RCC 7860 (cell line): ENCODE measurements at places on chromosomes 2 and 18.
A peak's percentile ranks its signal among the peaks of the same experiment; 100 is the strongest.

- no peak for DNase-seq
Observed at GRCh38 chr18:4433717-4434116, 21.4 kb downstream of the DLGAP1 start.

DNA sequence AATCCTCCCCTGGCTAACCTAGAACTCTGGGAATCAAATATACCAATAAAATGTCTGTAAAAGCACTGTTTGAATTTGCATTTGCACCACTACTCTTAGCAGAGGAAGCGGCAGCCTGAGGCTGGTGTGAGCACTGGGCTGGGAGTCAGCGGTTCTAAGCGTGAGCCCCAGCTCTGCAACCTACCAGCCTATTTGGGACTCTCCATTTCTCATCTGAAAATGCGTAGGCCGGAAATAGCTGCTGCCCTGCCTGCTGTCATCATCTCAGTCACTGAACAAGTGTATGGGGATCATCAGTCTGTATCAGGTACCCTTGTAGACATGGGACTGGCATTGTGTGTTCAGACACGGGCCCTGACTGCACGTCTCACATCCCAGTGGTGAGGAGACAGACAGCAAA, 194.3 kb downstream of the ANKRD30B start:
- no peak for DNase-seq

DNA sequence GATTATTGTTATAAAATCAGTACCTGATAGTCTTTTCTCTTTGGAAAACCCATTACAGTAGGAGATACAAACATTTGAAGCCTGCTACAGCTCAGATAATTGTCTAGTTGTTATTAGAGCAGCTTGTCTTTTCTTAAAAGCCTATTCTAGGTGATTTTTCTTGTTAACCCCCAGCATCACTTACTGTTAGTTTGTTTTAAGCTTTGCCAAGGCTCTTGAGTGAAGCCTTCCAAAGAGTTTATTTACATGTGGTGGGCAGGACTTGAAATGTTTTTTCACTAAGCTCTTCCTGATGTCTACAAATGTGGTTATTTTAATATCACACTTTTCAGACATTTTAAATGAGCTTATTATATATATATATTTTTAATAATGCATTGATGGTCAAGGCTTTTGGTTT, 791.3 kb downstream of the PLCL1 start:
- DNase-seq: no peak

DNA sequence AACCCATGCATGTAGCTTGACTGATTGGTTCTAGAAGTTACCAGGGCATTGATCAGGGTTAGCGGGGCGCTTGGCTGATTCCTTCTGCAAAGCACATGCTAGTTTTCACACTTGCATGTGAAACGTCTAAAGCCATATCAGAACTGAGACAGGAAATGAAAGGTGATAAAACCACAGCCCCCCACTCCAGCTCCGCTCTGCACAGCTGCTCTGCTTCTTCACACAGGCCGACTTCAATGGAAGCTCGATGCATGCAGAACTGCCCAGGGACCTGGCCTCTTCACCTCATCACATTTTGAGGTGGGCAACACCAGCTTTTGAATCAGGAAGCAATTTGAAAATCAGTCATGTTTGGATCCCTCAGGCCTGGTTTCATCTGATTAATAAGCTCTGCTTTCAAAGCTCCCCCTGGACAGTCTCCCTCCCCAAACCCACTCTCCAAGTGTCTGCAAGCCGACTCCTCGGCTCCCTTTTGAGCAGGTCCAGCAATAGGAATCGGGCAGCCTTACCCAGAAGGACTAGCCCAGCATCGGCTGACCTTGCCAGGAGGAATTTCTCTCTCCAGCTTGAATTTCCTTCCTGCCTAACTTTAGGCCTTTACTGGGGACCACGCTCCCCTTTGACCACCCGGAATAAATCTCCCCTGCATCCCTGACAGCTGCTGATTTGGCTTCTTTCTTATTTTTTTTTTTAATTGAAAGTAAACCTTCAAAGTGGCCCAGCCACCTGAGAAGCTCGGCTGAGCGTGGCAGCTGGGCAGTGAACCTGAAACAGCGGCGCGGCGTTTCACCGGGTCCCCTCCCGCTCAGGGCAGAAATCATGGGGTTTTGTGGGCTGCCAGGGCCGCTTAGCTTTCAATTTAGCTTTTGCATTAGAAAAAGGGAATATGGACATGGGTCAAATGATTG, 31.7 kb downstream of the HRH4 start:
- DNase-seq: no peak

DNA sequence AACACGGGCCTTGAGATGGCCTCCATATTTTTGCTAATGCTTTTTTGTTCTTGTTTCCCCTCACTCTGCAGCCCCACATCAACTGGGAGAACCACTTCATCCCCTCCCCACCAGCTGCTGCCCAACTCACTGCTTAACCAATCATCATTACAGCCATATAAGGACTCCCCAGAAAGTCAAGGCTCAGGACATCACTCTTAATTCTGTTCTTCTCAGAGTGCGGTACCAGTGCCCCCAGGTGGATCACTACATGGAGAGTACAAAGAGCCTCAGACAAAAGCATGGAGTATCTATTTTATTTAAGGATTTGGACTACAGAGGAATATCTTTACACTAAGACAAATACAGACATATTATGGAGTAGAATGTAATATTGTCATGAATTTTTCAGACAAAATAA, 340.6 kb downstream of the PAX3 start:
- DNase-seq: no peak

DNA sequence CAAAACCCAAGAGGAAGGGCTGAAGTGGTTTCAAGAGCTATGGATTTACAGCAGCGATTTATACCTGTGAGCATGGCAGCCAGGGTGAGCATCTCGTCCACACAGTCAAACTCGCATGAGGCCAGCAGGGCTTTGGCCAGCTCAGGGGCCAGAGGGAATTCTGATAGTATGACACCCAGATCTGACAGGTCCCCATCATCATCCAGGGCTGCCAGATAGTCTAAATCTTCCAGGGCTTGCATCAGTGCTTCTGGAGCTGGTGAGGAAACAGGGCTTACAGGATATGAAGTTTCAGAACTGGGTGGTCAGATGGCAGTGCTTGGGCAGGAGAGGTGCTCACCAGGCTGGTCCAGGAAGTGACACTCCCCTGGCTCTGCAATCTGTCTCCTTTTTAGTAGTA, 3.5 kb downstream of the DQX1 start:
- no peak for DNase-seq

- DNase-seq: peak; percentile 42
Observed at GRCh38 chr2:207503234-207503633, 26.5 kb upstream of the CREB1 start.

DNA sequence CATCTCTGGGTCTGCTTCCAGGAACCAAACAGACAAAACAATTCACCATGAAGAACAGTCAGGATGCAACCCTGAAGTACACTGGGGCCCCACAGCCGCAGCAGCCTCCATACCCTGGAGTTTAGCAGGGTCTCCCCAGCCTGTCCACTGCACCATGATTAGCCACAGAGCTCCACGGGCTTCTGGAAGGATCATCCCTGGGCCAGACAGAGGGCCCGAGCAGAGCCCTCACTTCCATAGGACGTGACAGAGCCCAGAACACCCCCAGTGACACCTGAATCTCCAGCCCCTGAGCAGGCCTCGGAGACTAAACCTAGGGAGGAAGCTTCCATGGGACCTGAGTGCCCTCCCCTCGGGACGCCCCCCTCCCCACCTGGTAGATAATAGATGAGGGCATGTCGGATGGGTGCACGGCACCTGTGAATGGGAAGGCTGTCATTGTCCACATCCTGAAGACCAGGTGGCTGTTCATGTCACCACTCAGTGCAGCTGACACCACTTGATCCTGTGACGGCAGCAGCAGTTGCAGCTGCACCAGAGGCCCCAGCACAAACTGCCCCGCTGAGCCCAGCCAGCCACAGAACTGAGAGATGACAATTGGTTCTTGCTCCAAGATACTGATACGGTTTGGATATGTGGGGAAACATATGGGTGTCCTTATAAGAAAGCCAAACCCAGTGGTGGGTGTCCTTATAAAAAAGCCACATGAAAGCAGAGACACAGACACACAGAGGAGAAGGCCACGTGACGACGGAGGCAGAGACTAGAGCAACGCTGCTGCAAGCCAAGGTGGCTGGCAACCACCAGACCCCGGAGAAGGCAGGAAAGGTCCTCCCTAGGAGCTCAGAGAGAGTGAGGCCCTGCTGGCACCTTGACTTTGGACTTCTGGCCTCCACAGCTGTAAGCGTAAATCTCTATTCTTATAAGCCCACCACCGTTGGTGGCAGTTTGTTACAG, 23.2 kb downstream of the KIF1A start:
- DNase-seq: no peak

GRCh38 chr2:27281442-27281841, 787 bp upstream of the TRIM54 start:
- DNase-seq: no peak

DNA sequence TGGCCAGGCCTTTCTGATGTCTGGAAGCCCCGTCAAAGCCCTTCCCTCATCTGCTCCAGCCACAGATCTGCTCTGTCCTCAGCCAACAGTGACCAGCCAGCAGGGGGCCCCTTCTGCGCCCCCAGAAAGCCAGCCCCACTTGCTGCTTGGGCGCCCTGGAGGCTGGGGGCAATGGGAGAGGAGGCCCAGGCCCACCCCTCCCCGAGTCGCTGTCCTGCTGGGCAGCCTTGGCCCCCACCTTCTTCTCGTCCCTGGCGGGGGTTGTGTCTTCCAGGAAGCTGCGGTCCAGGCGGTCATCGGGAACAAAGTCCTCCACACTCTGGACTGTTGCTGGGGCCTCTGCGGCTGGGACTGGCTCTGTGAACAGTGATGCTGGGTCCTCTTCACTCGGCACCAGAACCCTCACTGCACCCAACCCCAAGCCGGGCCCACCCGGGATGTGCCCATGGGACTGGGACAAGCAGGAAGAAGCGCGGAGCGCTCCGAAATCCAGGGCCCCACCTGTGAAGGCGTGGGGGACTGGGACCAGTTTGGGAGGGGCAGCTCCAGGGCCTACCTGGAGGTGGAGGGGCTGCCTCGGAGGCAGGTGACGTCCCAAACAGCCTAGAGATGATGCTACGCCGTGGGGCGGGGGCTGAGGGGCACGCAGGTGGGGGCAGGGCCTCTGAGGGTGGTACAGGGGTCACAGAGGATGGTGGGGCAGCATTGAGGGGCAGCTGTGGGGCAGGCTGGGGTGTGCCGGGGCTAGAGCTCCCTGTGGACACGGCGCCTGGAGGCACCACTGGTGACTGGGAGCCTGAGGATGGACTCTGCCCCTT, 257.6 kb downstream of the ANKRD30B start:
- no peak for DNase-seq

DNA sequence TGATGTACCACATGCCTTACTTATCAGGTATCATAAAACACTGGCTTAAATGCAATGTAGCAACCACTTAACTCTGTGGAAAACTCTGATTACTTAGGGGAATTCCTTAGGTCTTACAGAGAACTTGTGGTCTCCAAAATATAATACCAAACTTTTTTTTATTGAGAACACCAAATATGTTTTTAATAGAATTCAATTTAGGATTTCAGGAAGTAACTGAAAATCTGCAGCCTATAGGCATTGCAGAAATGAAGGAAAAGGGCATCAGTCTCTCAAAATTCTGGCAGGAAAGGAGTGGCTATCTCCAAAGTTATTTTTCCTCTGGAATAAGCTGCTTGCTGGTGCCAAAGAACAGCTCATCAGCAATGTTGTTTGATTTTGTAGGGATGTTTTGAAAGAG, 105.3 kb upstream of the UGP2 start:
- DNase-seq: no peak

DNA sequence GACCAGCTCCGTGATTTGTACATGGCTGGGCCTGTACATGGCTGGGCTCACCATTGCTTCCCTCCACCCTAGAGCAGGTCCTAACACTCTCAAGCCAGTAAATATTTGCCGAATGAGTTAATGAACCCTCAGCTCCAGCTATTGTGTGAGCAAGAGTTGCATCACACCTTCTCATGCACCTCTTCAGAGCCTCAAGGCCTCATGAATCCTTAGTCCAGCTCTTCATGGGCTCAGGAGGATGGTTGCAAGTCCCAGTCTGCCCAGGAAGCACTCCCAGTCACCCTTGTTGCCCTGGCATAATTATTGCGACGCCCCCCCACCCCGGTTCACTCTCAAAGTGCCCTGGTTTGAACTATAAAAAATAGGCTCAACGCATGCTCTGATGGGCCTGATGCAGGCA, 30.1 kb upstream of the GNAL start:
- DNase-seq: no peak

DNA sequence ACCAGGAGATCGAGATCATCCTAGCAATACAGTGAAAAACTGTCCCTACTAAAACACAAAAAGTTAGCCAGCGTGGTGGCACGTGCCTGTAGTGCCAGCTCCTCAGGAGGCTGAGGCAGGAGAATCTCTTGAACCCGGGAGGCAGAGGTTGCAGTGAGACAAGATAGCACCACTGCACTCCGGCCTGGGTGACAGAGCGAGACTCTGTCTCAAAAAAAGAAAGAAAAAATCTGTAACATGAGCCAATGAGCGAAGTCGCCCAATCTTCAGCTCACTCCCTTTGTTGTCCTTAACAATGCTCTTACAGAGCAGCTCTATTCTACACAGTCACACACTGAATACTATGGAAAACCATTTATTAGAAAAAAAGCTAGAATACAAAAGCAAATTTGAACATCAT, 22.0 kb downstream of the FAM98A start:
- DNase-seq: no peak

DNA sequence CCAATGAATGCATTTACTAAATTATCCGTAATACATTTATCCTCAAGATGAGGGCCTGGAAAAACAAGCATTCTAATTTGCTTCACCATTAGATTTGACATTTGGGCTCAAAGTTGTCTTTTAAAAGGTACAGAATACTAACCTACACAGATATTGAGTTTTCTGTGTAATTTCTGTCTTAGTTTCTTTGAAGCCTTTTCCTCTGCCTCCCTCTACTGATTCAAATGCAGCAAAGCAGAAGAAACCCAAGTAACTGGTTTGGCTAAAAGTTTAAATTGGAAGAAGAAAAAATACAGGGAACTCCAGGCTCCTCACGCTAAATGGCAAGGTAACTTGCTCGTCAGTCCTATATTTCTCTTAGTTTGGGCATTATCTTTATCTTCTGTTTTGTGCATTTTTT, 53.3 kb upstream of the SLC5A7 start:
- no peak for DNase-seq

GRCh38 chr18:13377496-13377895, 158.9 kb downstream of the LDLRAD4 start:
- DNase-seq: peak; percentile 27

DNA sequence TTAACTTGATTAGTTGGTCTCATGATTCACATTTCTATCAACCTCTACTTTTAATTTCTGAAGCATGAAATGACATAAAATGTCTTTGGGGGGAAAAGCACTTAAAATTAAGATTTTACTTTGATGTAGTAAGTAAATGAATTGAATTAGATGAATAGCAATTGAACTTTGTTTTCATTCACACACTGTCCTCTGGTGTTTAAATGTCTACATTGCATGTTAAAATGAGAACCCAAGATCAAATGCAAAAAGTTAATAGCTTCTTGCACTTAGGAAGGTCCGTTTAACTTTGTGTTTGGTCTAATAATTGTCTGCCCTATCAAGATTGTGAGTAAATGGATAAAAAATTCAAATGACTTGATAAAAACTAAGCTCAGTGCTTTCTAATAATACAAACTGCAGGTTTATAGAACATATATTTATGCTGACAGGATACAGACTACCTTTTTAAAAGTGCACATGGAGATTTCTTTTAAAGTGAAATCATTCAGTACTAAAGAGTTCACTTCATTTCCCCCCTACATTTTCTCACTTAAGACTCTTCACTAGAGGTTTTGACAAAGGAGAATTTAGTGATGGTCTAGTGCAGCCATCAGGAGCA, 156.2 kb upstream of the NABP1 start:
- peak; percentile 38 for DNase-seq

- DNase-seq: no peak
Observed at GRCh38 chr2:188204824-188205223, 86.8 kb upstream of the GULP1 start.

- DNase-seq: no peak
Observed at GRCh38 chr2:200471928-200472645, 37.8 kb downstream of the KCTD18 start.

GRCh38 chr2:103773884-103774283, 1012.1 kb downstream of the TMEM182 start:
- peak; percentile 79 for DNase-seq
